ENCODE measurements at places on chromosomes 2 and 18.
A peak's percentile ranks its signal among the peaks of the same experiment; 100 is the strongest.

GRCh38 chr2:71494091-71494490 lies 40.7 kb downstream of the DYSF start:
- DNase-seq, result no peak

DNA sequence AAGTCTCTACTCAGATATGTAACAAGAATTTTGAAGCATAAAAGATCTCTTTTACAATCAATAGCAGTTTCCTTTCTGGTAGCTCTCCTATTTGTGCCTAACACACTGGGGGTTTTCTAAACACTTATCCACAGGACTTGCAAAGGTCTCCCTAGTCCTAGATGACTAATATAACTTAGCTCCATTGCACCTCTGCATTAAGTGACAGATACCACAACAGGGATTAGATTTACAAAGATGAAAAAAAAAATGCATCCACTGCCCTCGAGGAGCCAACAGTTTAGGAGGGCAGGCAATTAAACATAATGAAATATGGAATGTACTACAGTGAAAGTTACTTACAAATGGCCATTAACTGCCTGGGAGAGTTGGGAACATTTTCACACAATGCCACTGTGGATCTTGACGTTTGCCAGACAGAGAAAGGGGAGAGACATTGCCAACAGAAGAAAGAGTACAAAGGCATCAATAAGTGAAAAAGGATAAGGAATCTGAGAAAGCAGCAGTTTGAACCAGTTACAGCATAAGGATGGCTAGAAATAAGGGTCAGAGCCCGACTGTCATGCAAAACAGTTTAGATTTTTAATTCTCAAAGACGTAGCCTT lies 14.3 kb downstream of the PPP3R1 start:
- no peak for DNase-seq

DNA sequence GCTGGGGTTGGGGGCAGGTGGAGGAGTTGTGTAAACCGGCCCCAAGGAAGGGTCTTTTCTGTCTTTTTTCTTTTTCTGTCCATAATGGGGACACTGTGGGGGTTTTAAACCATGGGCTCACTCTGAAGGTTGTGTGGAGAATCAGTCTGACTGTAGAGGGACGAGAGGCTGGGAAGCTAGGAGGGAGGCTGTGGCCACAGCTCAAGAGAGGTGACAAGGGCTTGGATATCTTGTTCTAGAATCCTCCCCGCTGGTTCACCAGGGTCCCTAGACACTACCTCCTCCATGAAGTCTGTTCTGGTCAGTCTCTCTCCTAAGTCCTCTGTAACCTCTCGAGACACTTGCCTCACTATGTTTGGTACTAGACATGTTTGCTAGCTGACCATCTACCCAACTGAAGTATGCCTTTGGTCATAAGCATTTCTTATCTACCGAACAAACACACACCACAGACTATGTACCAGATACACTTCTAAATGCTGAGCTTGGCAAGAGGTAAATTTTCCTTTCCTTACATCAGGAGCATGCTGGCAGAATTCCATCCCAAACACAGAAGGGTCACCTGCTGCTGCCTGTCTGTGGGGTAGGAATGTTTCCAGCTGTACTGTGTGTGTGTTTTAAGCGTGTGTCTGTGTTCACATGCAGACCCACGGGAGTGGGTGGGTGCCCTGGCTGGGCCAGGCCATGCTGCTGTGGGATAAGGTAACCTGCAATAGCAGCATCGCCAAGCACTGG lies 69.6 kb upstream of the MGAT4A start:
- DNase-seq, result no peak

DNA sequence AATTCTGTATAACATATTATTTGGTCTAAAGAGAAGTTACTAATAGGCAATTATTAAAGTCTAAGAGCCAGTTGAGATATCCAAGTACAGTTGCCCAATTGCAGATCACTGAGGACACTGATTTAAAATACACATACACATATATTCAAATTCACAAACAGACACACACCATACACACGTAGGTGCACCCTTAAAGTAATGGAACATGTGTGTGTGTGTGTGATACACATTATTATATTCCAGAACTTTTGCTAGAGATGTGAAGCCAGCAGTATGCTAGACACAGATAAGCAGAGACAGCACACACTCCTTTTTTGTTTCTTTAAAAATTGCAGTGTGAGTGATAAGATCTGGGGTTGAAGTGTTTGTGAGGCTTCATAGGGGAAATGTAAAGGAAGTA lies 292.5 kb downstream of the CNTNAP5 start:
- DNase-seq, result no peak

DNA sequence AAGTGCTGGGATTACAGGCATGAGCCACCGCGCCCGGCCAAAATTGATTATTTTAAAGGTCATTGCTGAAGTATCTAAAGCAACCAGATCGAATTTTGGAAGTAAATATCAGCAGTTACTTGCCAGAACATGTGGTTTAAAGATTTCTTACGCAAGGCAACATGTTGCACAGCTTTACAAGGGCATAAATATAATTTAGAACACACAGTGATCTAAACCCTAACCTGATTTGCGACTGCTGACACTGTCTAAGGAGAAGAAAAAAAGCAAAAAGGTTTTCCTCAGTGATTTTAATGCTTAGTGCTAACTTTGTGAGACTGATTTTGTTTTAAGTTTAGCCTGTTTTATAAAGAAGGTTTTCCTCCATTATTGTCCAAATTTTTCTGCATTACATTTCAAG lies 569.9 kb upstream of the LINC00305 start:
- no peak for DNase-seq

DNA sequence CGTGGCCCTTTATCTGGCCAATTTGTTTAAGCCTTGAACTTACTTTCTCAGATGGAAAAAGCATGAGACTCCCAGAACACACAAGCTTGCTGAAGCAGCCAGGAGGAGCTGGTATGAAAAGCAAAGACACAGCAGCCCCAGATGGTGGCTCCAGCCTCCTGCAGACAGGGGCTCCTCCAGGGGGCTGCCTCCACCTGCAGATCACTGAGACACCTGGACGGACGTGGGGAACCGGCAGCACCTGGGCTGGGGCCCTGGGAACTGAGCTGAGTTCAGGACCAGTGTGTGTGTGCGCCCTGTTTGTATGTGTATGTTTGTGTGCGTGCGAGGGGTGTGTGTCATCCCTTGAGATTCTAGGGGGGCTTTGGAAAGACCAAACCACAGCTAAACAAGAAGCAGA lies 8.6 kb downstream of the CYS1 start:
- DNase-seq, result no peak

DNA sequence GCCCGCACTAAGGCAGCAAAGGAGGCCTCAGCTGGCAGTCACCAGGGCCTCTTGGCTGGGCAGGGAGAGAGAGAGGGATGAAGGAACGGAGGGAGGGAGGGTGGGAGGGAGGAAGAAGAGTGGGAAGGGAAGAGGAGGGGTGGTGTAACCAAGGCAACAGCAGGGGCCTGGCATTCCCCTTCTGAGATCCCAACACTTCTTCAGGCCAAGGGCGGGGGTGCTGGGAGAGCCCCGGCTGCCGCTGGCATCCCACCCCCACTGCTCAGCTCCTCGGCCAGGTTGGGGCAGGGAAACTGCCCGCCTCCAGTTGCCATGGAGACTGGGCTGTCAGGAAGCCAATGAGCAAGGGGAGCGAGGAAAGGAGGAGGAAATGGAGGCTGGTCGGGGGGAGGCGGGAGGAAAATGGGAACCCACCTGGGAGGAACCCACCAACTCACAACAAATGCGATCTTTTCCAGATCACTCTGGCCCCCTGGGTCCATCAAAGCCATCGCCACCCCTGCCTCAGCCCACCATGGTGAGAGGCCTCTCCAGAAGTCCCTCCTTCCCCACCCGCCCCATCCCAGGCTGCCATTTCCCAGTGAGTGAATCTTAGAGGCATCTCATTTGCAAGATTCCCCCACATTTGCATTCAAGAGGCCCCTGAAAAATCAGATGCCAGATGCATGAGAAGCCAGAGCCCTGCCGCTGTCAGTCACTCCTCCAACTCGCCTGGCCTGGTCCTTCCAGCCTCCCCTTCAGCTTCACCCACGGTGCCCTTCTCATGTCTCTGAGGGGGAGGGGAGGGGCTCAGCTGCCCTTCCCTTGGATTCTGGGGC lies 12.4 kb downstream of the SH2D6 start:
- no peak for DNase-seq

- DNase-seq, result no peak
These were observed 111.5 kb downstream of the MBD5 start for GRCh38 chr2:148132412-148132811.

DNA sequence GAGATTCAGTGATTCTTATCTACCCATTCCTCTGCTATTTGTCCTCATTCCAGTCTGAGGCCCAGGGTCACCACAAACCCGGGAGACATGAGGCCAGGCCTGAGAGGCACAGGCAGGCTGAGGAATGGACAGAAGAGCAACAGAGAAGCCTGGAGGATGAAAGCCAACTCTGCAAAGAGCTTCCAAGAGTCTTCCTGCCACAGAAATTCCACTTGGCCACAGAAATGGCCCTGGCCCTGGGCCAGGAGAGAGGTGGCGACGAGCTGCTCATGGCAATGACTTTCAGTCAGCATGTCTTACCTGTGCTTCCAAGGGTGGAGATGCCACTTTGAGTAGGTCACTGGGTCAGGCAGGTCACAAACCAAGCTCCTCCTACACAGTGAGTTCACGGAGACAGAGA lies 155.3 kb upstream of the PKDCC start:
- no peak for DNase-seq

GRCh38 chr2:127128445-127128904 lies 21.5 kb upstream of the BIN1 start:
- DNase-seq, result no peak

GRCh38 chr2:96934831-96935540 lies 51.4 kb downstream of the FAM178B start:
- no peak for DNase-seq

GRCh38 chr2:216486708-216487107 lies 11.9 kb upstream of the RPL37A start:
- no peak for DNase-seq

- DNase-seq, result no peak
These were observed 188.6 kb upstream of the GATA6 start for GRCh38 chr18:21980744-21981143.

DNA sequence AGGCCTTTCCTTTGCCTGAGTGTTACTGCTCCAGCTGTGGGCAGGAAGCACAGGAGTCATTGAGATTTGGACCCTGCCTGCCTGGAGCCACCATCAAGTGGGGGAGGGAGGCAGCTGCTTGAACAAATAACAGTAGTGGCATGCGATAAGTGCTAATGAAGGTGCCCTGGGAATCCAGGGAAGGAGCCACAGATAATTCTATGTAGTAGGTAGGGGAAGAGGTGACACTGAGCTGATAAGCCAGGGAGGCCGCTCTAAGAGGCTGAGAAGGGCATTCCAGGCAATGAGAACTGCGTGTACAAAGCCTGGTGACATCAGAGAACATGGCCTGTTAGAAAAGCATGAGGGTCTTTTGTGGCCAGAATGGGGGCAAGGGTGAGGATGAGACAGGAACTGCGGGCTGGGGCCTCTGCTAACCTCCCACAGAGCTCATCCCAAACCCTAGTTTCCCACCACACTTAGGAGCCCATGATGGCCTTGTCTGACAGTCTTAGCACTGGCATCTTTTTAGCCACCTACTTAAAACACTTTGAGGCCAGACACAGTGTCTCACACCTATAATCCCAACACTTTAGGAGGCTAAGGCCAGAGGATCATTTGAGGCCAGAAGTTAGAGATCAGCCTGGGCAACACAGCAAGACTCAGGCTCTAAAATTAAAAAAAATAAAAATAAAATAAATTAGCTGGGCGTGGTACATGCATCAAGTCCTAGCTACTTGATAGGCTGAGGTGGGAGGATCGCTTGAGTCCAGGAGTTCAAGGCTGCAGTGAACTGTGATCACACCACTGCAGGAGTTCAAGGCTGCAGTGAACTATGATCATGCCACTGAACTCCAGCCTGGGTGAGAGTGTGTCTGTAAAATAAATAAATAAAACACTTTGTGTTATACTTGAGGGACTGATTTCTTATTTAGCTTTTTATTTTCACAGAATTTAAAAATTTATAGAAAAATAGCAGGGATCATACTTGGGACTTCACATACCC lies 58.9 kb downstream of the TET3 start:
- no peak for DNase-seq

GRCh38 chr2:10378189-10378588 lies 69.9 kb downstream of the ODC1 start:
- no peak for DNase-seq

DNA sequence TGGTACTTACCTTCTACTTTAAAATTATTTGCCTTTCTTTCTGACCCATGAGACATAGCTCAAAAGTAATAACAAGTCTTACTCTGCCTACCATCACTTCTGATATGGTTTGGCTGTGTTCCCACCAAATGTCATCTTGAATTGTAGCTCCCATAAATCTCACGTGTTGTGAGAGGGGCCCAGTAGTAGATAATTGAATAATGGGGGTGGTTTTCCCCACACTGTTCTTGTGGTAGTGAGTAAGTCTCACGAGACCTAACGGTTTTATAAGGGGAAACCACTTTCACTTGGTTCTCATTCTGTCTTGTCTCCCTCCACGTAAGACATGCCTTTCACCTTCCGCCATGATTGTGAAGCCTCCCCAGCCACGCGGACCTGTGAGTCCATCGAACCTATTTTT lies 47.5 kb downstream of the GALNT3 start:
- DNase-seq, result no peak

GRCh38 chr18:11850821-11851145 lies 430 bp upstream of the CHMP1B start:
- no peak for DNase-seq

GRCh38 chr2:223854741-223855140 lies 17.4 kb upstream of the AP1S3 start:
- no peak for DNase-seq

GRCh38 chr2:174623690-174624089 lies 26.1 kb upstream of the WIPF1 start:
- DNase-seq, result no peak

GRCh38 chr2:217661378-217661777 lies 341.4 kb downstream of the TNS1 start:
- DNase-seq, result no peak

DNA sequence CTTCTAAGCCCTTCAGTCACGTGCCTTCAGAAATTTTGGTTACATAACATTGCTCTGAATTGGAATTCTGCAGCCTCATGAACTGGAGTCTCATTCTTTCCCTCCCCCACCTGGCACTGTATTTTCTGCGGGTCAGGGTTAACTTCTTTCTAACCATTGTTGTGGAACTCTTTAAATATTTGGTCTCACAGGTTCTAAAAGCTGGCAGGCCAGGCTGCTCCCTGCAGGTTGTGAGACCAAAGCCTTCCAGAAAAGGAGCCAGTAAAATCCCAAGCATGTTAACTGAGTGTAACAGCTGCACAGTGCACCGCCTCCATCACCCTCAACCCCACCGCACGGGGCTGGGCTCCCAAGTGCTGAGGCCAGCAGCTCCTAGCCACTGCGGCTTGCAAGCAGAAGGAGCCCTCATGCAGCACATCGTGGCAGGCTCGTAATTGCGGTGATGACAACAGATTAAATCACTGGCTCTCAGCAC lies 174.1 kb upstream of the ALPP start:
- DNase-seq, result peak; percentile 35

- DNase-seq, result no peak
These were observed 14.8 kb downstream of the STRN start for GRCh38 chr2:36951574-36951973.
